ENCODE measurements at places on chromosomes 7 and 10.
A peak's percentile ranks its signal among the peaks of the same experiment; 100 is the strongest.

DNA sequence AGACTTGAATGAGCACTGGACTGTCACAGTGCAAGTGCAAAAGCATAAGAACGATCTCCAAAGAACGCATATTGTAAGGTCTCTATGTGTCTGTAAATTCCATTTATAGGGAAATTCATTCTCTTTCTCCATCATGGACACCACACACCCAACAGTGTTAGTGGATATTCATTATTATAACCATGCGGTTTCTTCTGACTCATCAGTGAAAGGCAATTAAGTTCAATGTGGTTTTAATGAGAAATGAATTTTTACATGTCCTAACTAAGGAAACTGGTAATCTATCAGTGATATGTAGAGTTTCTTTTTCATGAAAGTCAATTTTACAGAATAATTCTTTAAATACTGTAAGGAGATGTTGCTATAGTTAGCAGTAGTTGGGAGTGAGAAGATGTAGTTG, 25.9 kb downstream of the GIMAP8 start:
- H3K4me3 ChIP-seq, result peak overlapping the region; percentile 33
- H3K4me1 ChIP-seq, result peaks cover 82% of the 10 kb centered on the region
- peaks cover 36% of the 10 kb centered on the region for H3K36me3 ChIP-seq
- DNase-seq, result no peak
- peak overlapping the region; percentile 97 for H3K27ac ChIP-seq
- H3K27me3 ChIP-seq, result no peaks in the 10 kb centered on the region

GRCh38 chr7:65746398-65746669, 126.5 kb upstream of the VKORC1L1 start:
- H3K36me3 ChIP-seq, result peaks cover 8% of the 10 kb centered on the region
- DNase-seq, result no peak
- peaks cover 17% of the 10 kb centered on the region for H3K4me1 ChIP-seq
- no peak overlapping the region for H3K4me3 ChIP-seq
- no peak overlapping the region for H3K27ac ChIP-seq
- H3K27me3 ChIP-seq, result no peaks in the 10 kb centered on the region

GRCh38 chr10:22438711-22439110, 93.4 kb downstream of the SPAG6 start:
- H3K4me3 ChIP-seq, result peak overlapping the region; percentile 84
- H3K27ac ChIP-seq, result no peak overlapping the region
- H3K4me1 ChIP-seq, result peaks cover 33% of the 10 kb centered on the region
- H3K36me3 ChIP-seq, result no peaks in the 10 kb centered on the region
- no peak for DNase-seq

DNA sequence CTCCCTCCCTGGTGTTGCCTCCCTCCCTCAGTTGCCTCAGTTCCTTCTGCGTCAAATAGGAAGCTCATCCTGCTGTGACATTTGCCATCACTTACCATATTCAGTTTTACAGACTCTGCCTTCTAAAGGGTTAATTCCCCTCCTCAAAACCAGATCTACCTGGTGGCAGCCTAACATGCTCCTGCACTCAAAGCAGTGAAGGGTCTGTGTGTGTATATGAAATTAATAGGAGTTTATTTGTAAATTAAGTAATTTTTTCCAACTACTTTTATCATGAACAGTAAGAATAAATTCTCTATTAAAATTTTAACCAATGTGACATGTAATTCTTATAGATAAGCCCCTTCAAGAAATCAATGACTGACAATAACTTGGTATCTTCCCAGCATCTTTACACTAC, 158.6 kb upstream of the INSYN2A start:
- no peak overlapping the region for H3K4me3 ChIP-seq
- H3K27ac ChIP-seq, result no peak overlapping the region
- H3K27me3 ChIP-seq, result peaks cover 2% of the 10 kb centered on the region
- H3K36me3 ChIP-seq, result no peaks in the 10 kb centered on the region
- no peaks in the 10 kb centered on the region for H3K4me1 ChIP-seq

DNA sequence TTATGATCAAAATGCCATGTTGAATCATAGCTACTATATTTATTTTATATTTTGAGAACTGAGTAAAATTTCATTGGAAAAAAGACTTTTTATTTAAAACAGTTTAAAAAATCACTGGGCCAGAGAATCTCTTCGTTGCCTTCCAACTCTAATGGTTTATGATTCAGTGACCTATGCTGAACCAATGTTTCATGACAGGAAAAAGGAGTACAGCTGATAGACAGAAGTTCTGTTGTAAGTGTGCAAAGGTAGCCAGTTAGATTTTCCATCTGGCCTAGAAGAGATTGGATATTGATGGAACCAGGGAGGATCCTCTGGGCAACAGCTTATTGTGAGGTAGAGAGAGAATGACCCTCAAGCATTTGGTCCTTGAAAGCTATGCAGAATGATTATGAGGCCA, 745.8 kb downstream of the SUGCT start:
- no peaks in the 10 kb centered on the region for H3K27me3 ChIP-seq
- H3K27ac ChIP-seq, result no peak overlapping the region
- no peaks in the 10 kb centered on the region for H3K36me3 ChIP-seq
- no peaks in the 10 kb centered on the region for H3K4me1 ChIP-seq
- no peak for DNase-seq
- no peak overlapping the region for H3K4me3 ChIP-seq

DNA sequence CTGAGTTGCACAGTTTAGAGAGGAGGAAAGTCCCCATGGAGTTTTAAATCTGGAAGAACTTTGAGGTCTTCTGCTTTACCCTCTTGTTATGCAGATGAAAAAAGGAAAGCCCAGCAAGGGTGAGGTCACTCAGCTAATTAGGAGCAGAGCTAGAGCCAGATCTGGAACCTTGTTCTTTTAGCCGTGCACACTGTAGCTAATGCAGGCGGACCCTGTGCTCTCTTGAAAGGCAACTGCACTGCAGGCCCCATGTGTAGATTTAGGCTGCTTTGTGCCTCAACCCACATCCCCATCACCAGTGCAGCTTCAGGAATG, 63.4 kb downstream of the SYPL1 start:
- no peak for DNase-seq
- no peak overlapping the region for H3K4me3 ChIP-seq
- no peak overlapping the region for H3K27ac ChIP-seq
- H3K4me1 ChIP-seq, result no peaks in the 10 kb centered on the region
- no peaks in the 10 kb centered on the region for H3K36me3 ChIP-seq

- H3K36me3 ChIP-seq, result no peaks in the 10 kb centered on the region
Measured at GRCh38 chr10:128463991-128464760, 338.0 kb upstream of the MKI67 start.

GRCh38 chr10:79147796-79148451, 79.2 kb downstream of the ZMIZ1 start:
- H3K27me3 ChIP-seq, result no peaks in the 10 kb centered on the region
- DNase-seq, result peak; percentile 33
- H3K4me1 ChIP-seq, result peaks cover 58% of the 10 kb centered on the region
- H3K36me3 ChIP-seq, result no peaks in the 10 kb centered on the region
- no peak overlapping the region for H3K4me3 ChIP-seq

DNA sequence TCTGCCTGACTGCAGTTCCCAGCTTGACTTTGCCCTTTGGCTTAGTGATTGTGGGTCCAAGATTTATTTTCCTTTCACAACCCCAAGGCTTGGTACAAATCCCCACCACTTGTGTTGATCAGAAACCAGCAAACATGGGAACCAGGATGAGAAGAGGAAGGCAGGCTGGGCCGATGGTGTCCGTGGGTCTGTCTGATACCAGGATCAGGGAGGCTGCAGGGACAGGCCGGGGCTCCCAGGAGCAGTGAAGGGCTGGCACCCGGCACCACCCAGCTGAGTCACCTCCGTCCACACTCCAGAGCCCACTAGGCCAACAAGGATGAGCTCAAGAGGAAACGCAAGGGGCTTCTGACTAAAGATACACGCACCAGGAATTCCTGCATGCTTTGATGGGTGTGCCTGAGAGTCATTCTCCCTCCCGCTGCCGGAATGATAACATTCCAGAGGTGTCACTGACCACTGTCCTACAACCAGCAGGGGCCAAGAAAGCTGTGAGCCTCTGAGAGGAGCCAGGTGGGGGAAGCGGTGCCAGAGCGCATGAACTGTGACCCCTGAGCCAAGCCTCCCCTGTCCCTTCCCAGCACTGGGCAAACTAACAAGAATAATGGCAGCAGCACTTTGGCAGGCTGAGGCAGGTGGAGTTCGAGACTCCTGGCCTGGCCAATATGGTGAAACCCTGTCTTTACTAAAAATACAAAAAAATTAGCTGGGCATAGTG, 29.2 kb upstream of the PROSER2 start:
- H3K27ac ChIP-seq, result no peak overlapping the region
- H3K36me3 ChIP-seq, result no peaks in the 10 kb centered on the region
- no peak for DNase-seq
- no peak overlapping the region for H3K4me3 ChIP-seq
- H3K4me1 ChIP-seq, result no peaks in the 10 kb centered on the region

- H3K27ac ChIP-seq, result no peak overlapping the region
- H3K36me3 ChIP-seq, result no peaks in the 10 kb centered on the region
- H3K4me3 ChIP-seq, result no peak overlapping the region
- H3K27me3 ChIP-seq, result peaks cover 39% of the 10 kb centered on the region
- peaks cover 8% of the 10 kb centered on the region for H3K4me1 ChIP-seq
Measured at GRCh38 chr10:30014511-30014910, 44.9 kb downstream of the JCAD start.

DNA sequence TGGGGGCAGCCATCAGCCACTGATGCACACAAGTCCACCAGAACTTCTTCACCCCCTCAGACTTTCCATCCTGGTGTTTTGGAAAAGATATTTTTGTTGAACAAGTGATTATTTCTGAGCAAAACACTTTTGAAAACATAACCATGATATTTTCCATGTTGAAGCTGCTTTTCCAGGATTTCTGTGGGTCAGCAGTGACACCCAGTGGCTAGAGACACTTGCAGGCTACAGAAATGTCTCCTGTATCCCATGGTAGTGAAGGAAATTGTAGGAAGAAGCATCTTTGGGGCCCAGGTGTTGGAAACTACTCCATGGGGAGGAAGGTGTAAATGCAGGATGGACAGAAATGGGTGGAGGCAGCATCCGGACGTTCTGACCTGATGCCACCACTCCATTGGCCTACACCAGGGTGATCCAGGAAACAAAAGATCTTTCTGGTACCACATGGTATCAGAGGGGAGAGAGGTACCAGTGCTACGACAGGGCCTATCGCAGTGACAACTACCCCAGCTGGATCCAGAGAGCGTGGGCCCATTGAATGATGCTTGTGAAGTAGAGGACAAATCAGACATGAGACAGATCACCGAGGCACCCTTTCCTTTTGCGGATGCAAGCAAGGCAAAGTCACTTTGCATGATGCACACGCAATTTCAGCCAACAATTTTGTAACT, 111.7 kb upstream of the COBL start:
- H3K4me1 ChIP-seq, result no peaks in the 10 kb centered on the region
- DNase-seq, result peak; percentile 26
- H3K36me3 ChIP-seq, result no peaks in the 10 kb centered on the region
- no peak overlapping the region for H3K27ac ChIP-seq

GRCh38 chr7:134763960-134764359, 15.5 kb upstream of the CALD1 start:
- no peak overlapping the region for H3K27ac ChIP-seq
- H3K4me1 ChIP-seq, result peaks cover 2% of the 10 kb centered on the region
- H3K4me3 ChIP-seq, result no peak overlapping the region
- no peak for DNase-seq
- peaks cover 2% of the 10 kb centered on the region for H3K36me3 ChIP-seq

DNA sequence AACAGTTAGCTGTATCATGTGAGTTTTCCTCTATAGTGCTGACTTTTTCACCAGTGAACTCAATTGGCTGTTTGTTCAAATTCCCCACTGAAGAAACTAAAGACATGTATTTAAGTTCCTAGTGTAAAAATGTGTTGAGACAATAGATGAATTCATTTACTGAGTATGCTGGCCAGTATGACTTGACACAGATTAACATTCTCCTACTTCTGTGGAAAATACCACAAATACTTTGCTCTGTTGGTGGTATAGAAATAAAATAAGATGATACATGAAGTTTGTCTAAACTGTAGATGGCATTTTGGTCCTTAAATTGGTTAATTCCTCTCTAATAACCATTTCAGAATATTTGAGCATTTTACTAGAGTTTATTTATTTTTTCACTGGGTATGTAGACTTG, 227.7 kb upstream of the TEX47 start:
- no peaks in the 10 kb centered on the region for H3K36me3 ChIP-seq
- H3K27ac ChIP-seq, result no peak overlapping the region
- no peak for DNase-seq
- H3K4me3 ChIP-seq, result no peak overlapping the region
- H3K27me3 ChIP-seq, result peaks cover 7% of the 10 kb centered on the region

DNA sequence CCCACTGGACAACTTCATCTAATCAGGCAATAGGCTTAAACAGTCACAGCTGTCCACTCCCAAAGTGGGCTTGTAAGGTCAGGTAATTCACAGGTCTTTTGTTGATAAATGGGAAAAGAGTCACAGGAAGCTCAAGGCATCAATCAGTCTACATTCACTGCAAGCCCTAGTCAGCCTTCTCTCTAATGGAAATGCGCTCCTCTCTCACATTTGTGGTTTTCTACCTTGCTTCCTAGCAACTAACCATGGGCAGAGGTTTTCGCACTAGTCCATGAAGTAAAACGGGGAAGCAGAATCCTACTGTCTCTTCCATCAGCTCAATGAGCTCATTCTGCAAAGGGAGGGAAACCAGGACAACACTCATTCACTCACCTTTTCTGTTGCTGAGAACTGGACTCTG, 53.5 kb upstream of the APBB1IP start:
- H3K4me1 ChIP-seq, result no peaks in the 10 kb centered on the region
- H3K4me3 ChIP-seq, result no peak overlapping the region
- H3K27me3 ChIP-seq, result no peaks in the 10 kb centered on the region
- H3K36me3 ChIP-seq, result no peaks in the 10 kb centered on the region
- no peak for DNase-seq
- no peak overlapping the region for H3K27ac ChIP-seq

DNA sequence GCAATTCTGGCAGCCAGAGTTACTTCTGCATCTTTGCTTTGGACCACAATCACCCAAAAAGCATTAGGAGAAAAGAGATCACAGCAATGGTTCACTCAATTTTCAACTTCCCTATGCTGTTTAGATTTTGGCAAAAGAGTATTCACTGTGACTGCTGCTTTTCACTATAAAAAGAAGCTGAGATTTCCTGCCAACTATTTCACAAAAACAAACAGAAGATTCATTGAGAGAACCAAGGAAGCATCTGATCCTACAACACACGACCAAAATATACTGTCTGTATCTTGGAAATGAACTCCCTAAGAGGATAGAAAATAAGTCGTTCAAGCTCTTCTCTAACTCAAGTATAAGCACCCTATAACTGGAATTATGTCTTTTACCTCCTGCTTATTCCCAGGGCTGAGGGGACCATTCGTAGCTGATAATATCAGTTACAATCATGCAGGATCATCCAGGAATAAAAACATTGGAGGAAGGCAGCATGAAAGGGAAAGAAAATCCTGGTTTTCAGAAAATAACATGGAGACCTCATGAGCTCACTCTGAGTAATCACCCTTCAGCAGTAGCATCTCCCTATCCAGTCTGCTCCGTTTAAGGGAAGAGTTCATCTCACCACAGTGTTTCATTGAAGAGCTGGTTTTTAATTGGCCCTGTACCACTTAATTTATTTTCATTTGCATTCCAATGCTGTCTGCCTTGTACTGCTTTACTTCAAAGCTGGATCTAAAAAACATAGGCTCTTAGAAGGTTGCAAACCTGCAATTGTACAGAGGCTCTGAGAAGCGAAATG, 256.2 kb downstream of the PAXIP1 start:
- DNase-seq, result no peak
- H3K27me3 ChIP-seq, result peaks cover 14% of the 10 kb centered on the region
- H3K36me3 ChIP-seq, result no peaks in the 10 kb centered on the region

- H3K36me3 ChIP-seq, result no peaks in the 10 kb centered on the region
- H3K27me3 ChIP-seq, result peaks cover 8% of the 10 kb centered on the region
- no peaks in the 10 kb centered on the region for H3K4me1 ChIP-seq
Measured at GRCh38 chr7:4266270-4267040, 415.6 kb upstream of the FOXK1 start.

GRCh38 chr7:85997515-85997914, 646.2 kb upstream of the GRM3 start:
- no peaks in the 10 kb centered on the region for H3K4me1 ChIP-seq
- no peaks in the 10 kb centered on the region for H3K36me3 ChIP-seq
- no peaks in the 10 kb centered on the region for H3K27me3 ChIP-seq
- no peak overlapping the region for H3K4me3 ChIP-seq

Measured in activated naive CD4-positive, alpha-beta T cell treated with anti-CD3 and anti-CD28 coated beads for 36 hours (primary cell).